ENCODE measurements at places on chromosomes 13 and 19.

GRCh38 chr19:47271949-47272348 lies 2.7 kb upstream of the INAFM1 start:
- DNase-seq, result no peak

DNA sequence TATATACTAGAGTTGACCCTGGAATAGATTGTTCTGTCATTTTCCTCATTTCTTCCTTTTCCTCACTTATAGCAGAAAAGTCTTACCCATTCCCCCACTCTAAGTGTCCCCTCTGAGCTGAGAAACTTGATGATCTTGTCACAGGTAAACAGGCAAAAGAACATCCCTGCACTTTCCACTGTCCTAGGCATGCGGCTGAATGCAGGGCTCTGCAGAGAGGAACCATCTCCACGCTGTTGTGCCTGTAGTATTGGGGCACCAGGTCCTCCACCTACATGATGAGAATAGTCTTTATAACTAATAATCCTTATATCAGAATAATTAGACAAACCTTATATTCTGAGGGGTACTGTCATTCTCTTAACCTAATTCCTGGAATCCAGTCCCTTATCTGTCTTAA lies 211.3 kb downstream of the RBM26 start:
- no peak for DNase-seq

GRCh38 chr13:45786293-45786920 lies 65.1 kb downstream of the SIAH3 start:
- DNase-seq, result no peak

- no peak for DNase-seq
These were observed 30.0 kb downstream of the MYH14 start for GRCh38 chr19:50233308-50233910.

DNA sequence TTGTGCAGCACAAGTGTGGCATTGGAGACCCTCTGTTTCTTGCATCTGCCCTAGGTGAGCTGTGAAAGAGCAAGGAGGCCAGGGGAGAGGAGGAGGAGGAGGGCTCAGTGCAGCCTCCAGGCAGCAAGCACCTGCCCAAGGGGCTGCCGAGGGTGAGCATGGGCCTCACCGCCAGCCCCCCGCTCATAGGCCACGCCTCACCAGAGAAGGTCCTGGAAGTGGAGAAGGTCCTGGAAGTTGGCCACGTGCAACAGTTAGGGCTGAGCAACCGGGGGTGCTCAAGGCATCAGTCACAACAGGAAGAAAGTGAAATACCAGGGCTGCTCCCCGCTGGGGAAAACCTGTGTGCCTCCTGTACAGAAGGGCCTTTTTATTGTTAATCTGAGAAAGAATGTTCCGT lies 168.9 kb downstream of the TEX29 start:
- no peak for DNase-seq

DNA sequence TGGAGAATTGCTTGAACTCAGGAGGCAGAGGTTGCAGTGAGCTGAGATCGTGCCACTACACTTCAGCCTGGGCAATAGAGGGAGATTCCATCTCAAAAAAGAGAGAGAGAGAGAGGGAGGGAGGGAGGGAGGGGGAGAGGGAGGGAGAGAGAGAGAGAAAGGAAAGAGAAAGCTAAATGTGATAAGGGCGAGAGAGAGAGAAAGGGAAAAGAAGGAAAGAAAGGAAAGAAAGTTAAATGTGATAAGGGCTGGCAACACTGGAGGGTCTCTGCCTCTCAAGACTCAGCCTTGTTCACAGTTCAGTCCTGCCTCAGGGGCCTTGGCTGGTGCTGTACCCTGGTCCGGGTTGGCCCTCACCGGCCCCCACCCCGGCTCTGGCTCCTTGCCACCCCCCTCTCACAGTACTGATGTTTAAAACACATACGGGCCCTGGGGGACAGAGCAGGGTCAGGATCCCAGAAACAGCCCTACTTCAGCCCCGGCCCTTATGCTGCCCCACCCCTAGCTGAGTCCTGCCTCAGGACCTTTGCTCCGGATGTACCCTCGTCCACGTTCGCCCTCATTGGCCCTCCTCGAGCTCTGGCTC lies 3.5 kb downstream of the MAP1S start:
- DNase-seq, result no peak

DNA sequence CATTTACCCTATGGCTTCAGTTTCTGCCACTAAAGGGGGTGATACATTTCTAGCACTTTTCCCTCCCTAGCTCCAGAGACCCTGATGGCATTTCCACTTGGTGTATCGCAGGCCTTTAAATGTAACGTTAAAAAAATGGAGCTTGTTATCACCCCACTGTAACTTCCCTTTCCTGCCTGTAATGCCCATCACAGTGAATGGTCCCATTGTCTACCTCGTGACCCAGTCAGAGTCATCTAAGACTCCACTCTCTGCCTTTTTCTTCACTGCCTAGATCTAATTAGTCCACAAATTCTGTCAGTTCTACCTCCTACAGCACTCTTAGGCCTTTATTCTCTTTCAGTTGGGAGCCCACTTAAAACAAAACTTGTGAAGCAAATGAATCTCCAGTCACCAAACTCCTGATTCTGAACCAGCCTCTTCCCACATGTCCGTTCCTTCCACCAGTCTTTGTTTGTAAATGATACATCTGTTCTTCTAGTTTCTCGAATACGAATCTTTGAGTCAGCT lies 64.8 kb downstream of the NHLRC3 start:
- no peak for DNase-seq

DNA sequence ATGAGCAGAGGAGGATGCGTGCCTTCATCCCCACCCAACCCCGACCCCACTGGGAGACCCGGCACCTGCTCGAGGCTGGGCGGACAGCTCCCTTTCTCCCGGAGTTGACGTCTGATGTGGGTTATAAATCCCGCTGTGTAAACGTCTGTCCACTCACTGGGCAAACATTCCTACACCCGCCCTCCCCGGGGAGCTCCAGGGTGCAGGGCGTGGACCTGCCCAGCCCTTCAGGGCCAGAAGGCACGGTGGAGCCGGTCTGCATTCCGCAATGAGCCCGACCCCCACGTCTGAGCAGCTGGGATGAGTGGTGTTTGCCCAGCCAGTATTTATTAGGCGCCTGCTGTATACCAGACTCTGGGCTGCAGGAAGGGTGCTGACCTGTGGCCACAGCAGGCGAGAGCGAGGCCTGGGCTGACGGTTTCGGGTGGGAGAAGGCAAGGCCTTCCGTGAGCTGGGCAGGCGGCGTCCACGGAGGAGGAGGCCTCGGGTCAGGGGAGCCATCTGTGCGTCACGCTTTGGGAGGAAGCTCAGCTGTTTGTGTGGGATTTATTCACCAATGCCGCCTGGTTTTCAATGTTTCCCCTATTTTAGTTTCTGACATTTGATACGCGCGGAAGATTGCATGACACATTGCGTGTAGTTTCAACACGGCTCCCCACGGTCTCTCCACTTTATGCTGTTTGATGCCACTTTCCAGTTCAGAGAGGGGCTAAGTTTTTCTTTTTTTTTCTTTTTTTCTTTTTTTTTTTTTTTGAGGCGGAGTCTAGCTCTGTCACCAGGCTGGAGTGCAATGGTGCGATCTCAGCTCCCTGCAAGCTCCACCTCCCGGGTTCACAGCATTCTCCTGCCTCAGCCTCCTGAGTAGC lies 2.0 kb downstream of the MISP start:
- DNase-seq, result no peak

GRCh38 chr19:46756544-46756888 lies 10.3 kb upstream of the STRN4 start:
- DNase-seq, result no peak

DNA sequence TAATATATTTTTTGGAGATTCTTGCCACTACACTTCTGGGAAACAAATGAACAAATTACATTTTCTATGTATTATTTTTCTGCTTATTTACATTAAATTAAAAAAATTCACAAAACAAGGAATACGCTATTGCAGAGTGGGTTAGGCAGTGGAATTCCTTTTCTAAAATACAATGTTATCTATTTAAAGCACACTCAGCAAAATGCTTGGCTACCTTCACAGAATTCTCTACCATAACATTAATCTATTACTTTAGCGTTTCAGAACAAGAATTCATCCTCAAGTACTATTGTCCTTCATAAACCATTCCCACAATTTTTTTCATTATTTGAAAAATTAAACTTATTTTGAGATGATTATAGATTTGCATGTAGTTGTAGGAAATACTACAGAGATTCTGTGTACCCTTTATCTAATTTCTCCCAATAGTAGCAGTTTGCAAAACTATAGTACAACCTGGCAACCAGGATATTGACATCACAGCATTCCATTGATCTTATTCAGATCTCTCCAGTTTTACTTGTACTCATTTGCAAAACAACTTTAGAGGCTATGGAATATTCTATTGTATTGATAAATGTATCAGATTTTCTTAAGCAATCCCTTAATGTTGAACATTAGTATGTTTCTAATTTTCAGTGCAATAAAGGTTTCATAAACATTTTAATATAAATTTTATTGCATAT lies 120.9 kb downstream of the DLEU7 start:
- no peak for DNase-seq

DNA sequence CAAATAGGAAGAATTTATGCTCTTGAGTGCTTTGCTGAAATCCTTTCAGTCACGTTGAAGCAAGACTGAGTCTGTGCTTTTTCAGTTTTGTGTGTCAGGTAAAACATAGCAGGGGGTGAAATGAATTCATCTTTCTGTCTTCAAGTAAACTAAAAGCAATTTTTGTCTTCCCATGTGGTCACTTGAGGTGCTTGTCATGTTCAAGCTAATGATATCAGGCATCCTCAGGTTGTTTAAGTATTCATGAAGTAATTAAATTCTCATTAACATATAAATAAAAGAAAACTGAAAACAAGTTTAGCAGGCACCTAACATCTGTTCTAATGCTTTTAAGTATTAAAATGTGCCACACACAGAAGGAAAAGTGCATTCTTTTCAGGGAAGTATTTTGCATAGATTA lies 2701.3 kb downstream of the PCDH9 start:
- no peak for DNase-seq

DNA sequence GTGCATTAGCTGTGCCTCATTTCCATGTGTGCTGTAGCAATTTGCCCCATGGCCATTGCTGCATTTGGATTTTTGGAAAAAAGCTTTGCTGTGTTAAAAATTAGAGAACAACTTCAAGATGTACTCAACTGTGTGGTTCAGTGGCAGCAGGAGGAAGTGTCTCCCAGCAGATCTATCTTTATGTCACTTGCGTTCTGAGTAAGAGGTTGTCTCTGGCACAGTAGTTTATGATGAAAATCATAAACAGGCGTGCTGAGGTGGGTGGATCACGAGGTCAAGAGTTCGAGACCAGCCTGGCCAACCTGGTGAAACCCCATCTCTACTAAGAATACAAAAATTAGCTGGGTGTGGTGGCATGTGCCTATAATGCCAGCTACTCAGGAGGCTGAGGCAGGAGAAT lies 29.0 kb upstream of the RNF17 start:
- DNase-seq, result no peak

GRCh38 chr19:31255174-31255799 lies 93.9 kb downstream of the TSHZ3 start:
- DNase-seq, result no peak

DNA sequence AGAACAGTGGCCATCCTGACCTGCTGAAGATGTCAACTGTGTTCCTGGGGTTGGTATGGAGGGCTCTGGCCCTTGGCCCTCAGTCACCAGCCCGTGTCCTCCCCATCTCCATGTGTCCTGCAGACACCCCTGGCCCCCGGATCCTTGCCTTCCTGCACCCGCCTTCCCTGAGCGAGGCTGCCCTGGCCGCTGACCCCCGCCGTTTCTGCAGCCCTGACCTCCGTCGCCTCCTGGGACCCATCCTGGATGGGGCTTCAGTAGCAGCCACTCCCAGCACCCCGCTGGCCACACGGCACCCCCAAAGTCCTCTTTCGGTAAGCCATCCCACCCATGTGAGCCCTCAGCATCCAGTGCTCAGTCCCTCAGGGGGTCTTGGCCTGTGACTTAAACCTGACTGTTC lies 24.8 kb downstream of the HIF3A start:
- DNase-seq, result no peak

DNA sequence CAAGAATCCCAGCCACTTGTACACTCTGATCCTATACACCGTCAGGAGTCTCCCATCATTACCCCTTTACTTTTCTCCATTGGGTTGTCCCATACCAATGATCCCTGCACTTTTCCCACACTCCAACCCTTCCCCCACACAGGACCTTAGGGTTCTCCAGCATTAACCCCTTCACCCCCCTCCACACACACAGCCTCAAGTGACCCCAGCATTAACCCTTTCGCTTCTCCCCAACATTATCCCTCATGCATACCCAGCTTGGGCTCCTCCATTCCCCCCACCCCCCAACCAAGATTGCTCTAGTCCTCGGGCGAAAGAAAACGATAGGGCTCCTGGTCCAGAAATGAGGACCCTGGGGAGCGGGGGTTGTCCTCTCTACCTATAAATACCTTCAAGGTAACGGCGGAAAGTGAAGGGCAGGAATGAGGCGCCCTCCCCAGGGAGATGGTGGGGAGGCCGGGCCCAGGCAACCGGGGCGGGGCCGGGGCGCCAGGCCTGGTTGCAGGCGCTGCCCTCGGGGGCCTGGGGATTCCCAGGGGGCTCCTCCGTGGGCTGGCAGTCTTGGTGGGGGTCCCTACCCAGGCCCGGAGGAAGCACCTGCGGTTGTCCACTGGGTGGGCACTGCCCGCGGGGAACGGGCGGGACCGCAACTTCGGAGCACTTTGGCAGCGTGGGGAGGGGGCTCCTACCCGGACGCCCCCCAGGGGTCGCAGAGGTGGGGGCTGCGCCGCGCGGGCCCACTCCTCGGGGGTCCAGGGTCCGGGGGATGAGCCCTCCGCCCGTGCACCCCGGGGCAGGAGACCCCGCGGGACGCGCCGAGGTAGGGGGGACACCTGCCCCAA lies 757 bp downstream of the WIZ start:
- DNase-seq, result peak; percentile 35

DNA sequence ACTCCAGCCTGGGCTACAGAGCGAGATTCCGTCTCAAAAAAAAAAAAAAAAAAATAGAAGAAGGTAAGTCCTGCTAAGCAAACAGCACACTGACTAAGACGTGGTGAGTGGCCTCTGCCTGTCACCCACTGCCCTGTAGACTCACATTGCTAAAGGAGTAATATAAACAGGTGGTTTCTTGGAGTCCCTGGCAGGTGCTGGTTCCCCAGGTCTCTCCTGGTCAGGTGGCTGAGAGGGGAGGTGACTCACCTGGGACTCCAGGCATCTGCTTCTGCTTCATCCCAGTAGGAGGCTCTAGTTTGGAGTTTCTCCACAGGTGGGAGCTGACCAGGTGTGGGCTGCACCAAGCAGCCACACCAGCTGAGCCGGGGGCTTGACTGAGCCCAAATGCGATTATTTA lies at the start of gene OR10H1:
OR10H1 (minus strand) TSS at position 359 of the 400 bp plus-strand sequence. CDS start 7,627 bp downstream, outside the sequence.
- no peak for DNase-seq

DNA sequence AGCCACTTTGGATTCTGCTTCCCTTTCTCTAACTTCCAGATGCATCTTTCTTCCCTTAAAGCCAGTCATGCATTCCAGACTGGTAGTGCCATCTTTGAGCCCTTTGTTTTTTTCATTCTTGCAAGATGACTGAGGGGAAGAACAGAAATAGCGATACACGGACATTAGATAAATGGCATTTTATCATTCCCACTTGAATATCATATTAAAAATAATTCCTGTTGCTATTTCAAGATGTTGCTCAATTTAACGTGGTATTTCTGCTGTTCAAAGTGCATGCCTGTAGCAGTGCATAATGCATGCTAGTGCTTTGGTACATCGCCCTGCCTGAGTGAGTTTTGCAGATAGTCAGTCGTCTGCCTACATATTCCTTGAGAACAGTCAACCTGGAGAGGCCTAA lies 140.6 kb upstream of the FRY start:
- DNase-seq, result no peak

GRCh38 chr19:862581-863314 lies 3.3 kb downstream of the CFD start:
- peak; percentile 88 for DNase-seq

Measured in activated naive CD4-positive, alpha-beta T cell treated with anti-CD3 and anti-CD28 coated beads, Interleukin-2, amount 10 ng/mL, durations not matched to agents 7 days and 5 days (primary cell).